ENCODE measurements at places on chromosomes 5 and 9.

- no peak for DNase-seq
Measured at GRCh38 chr9:22045423-22045822, 36.3 kb upstream of the CDKN2B start.

- DNase-seq = no peak
Measured at GRCh38 chr9:120862452-120862851, 14.5 kb downstream of the PHF19 start.

- DNase-seq = no peak
Measured at GRCh38 chr5:97164846-97165245, 18.2 kb downstream of the RIOK2 start.

DNA sequence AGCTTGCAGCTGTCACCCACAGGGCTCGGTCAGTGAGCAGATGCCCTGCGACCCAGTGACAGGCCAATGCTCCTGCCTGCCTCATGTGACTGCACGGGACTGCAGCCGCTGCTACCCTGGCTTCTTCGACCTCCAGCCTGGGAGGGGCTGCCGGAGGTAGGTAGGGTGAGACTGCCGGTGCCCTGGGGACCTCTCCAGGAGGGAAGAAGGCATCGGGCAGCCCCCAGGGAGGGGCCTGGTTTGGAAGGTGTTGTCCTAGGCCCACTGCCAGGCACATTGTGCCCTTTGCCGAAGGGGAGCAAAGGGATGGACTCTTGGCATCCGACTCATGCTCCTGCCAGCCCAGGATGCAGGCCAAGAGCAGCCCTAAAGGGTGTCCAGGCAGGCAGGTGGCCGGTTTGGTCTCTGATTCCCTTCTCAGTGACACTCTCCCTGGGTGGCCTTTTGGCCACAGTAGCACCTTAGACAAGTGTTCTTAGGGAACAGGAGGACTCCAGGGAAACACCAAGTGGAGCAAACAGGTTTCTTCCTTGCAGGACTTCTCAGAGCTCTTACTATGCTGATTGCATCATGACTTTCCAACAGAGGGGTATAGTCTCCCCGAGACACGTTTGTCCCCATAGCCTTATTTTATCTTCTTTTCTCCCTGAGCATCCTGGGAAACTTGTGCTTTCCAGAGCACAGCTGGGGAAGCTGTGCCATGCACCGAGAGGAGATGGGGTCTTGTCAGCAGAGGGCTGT lies 28.1 kb upstream of the AIF1L start:
- DNase-seq = no peak

DNA sequence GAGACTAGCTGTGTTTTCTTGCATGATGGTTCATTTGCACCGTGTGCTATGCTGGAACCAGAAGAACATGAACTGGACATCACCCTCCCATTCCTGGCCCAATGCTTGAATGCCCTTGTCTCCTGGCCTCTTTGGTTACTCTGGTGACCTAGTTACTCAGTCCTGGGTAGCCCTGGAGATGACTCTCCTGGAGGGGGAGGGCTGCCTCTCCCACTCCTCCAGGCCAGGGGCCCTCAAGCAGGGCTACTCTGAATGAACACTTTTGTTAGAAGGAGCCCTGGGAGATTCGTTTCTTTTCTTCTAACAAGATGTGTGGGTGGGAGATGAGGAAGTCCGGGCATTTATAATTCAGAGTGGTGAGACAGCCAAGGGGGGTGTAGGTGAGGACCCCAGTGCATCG lies 12.0 kb upstream of the NKX2-5 start:
- no peak for DNase-seq

- peak; percentile 33 for DNase-seq
Measured at GRCh38 chr5:77086689-77087483, at the start of gene ZBED3. Gene ZBED3, minus strand, starts transcription at chr5:77087285. Its CDS starts 9,407 bp downstream, at chr5:77077878.

DNA sequence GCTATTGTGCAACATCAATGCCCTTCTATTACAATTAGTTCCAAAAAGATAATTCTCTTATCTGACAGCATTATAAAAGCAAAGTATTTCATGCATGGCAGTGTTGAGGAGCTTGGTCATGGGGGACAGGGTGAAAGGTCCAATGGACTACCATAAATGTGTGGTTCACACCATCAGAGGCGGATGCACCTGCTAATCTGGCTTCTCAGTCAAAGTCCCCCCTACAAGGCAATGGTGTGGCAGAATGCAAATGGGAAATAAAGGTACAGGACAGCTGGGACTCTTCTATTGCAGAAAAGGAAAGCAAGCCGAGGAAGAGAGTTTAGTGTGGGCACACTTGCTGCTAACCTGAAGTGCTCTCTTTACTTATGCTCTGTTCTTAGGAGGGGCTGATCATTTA lies 369.1 kb downstream of the NDUFS4 start:
- DNase-seq = no peak

- no peak for DNase-seq
Measured at GRCh38 chr5:124546643-124547042, 199.8 kb downstream of the ZNF608 start.

DNA sequence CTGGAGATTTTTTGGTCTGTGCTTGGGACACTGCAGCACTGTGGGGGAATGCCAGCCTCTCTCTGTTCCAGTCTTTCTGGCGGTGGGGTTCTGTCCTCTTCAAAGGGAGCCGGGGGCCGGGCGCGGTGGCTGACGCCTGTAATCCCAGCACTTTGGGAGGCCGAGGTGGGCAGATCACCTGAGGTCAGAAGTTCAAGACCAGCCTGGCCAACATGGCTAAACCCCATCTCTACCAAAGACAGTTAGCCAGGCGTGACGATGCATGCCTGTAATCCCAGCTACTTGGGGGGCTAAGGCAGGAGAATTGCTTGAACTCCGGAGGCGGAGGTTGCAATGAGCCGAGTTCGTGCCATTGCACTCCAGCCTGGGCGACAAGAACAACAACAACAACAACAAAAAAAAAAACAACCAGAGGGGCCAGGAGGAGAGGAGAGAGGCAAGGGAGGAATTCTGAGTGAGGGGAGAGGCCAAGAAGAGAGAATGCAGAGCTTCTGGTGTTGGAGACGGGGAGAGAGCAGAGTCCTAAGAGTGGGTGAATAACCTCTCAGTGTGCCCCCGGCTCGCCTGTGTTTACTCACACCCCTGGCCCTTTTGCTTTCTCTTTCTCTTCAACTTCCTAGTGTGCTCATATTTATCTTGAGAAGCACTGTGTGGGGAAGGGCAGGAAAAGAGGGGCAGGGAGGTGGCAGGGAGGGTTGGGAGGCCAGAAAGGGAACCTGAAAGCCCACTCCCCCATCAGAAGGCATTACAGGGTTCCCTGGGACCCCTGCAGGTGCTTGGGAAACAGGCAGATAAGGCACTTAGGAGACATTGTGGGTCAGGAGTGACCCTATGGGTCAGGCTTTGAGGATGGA lies 3.2 kb upstream of the SET start:
- DNase-seq = no peak

DNA sequence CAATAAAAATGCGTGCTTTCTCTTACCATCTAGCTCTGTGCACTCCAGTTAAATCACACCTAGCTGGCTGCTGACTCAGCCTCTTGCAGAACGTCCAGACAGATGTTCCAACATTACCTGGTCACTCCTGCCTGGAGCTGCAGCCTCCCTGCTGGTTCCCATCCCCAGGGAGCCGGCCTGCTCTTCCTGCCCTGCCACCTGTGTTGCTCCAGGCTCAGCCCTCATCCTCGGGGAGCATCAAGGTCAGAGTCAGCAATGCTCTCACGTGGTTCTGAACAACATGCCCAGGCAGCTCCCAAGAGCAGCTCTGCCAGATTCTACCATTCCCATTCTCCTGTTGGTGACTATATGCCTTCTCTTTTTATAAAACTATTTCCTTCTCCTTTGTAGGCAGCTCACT lies 81.3 kb downstream of the GADD45G start:
- no peak for DNase-seq

DNA sequence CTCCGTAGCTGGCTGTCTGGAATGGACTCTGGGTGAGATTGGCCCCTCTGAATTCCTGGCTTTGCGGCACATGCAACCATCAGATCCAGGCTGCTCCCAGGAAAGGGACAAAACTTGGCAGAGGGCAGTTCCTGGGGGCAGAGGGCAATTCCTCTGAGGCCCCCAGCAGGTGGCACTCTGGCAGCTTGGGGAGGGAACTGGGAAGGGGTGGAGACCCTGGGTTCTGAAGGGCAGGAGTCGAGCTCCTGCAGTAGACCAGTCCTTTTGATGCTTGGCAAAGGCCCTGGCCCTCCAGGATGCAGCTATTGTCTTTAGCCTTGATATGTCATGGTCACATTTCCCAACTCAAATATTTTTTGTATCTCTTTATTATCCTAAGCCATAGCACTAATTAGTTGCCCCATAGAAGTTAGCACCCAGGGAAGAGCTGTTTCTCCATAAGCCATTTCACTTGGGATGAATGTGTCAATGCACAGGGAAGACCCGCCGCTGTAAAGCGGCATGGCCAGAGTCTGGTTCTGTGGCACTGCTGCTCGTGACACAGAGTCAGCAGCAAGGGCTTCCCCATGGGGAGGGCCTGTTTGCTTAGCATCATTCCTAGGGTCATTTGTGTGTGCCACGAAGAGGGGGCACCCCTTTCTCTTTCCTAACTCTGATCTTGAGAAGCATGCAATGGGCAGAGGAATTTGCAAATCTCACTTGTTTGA lies 51.2 kb upstream of the CDK20 start:
- no peak for DNase-seq

- no peak for DNase-seq
Measured at GRCh38 chr5:113092683-113093082, 116.1 kb downstream of the DCP2 start.

Measured in activated CD8-positive, alpha-beta memory T cell treated with anti-CD3 and anti-CD28 coated beads for 1 hour (primary cell).